GM23248 (cell line): ENCODE measurements at places on chromosomes 12 and 14.

DNA sequence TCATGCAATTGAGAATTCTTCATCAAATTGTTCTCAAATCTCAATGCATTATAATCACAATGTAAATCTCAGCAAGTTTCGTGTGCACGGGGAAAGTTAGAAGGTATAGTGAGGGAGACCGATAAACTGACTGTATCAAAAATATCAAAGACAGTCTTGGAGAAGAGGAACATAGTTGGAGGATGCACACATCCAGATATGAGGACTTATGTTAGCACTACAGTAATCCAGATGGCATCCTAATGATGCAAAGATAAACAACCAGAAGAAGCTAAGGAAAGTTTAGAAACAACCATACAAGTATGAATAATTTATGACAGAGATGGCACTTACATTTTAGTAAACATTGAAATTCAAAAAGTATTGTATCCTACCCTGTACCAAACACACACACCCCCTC, 760.1 kb downstream of the RPS29 start:
- DNase-seq, result no peak

GRCh38 chr14:54207075-54207474, 189.7 kb upstream of the CDKN3 start:
- peak; percentile 59 for DNase-seq

DNA sequence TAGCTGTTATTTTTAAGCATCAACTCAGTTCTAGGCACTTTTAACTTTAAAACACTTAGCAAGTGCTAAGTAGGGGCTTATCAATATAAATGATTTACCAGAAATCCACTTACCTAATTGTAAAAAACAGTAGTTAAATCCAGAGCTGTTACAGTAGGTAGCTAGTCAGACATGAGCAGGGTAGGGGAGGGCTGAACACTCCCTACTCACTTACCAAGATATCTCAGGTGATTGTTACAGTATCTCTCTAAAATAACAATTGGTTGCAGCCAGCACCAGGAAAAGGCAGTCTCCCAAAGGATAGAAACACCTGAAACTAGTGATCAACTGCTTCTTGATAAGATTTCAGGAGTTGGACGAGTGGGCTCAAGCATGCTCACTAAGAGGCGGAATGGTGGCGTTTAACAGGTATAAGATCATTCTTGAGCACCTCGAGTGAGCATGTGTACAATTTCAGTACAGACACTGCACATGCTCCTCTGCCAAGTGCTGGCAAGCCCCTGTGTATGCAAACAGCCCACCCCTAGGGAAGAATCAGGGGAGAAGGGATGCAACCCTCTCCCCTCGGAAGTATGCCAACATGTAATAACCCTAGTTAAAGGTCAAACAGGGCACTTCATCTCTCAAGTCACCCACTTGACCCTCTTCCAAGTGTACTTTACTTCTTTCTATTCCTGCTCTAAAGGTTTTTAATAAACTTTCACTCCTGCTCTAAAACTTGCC, 1113.6 kb upstream of the SEL1L start:
- DNase-seq, result no peak

GRCh38 chr12:27790179-27790578, 10.1 kb upstream of the MANSC4 start:
- no peak for DNase-seq

DNA sequence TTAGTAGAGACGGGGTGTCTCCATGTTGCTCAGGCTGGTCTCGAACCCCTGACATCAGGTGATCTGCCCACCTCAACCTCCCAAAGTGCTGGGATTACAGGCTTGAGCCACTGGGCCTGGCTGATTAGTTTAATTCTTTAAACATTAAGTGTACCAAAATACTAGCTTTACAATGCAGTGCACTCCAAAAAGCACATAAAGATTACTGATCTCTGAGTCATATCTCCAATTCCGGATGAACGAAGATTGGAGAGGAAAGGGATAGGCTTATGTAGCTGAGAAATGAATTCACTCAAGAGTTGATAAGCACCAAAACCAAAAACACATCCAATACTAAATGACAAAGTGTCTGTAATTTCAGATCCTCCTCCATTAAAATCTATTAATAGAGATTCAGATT, 15.1 kb downstream of the NAV3 start:
- peak; percentile 53 for DNase-seq

GRCh38 chr14:24379907-24380730, 12.1 kb downstream of the NFATC4 start:
- DNase-seq, result no peak

DNA sequence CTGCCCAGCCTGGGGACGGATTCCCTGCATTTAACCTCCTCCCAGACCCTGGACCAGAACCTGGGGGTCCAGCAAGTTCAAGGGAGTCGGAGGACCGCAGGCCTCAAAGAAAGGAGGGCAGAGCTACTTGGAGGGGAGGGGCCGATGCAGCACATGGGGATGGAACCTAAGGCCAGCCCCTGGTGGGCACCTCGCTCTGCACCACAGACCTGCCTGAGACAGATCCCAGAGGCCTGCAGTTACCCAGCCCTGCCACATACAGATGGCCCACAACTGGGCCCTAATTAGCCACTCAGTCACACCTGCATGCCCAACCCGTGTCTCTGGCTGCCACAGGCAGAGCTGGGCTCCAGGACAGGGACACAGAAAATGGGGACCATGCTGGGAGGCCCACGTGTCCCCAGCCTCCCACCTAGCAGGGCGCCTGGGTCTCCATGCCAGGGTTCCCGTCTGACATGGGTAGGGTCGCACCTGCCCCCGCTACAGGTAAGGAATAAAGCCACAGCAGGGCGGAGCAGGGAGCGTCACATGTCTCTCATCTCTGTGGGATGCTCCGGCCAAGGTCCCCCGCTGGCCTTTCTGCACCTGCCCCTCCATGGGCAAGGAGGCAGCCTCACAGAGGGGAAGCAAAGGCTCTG, 16.7 kb downstream of the AKT1 start:
- no peak for DNase-seq

- no peak for DNase-seq
These were observed 251.4 kb downstream of the MSRB3 start for GRCh38 chr12:65529771-65530435.

DNA sequence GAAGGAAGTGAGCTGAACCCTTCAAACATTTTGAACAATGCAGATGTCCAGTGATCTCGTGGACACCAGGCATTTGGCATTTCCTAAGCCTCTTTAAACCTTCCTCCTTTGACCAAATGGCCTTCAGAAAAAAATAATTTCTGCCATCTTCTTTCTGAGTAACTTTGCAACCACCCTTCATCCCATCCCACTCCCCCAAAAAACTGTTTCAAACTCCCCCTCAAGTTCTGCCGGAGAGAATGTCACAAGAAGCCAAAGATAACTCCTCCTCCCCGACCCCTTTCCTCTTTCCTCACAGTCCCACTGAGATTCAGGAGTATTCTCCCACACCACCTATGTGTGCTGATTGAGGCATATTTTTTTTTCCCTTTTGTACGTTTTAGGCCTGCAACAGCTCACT, 1.7 kb downstream of the KSR2 start:
- no peak for DNase-seq

GRCh38 chr12:3998968-3999792, 126.0 kb upstream of the PARP11 start:
- DNase-seq, result no peak

DNA sequence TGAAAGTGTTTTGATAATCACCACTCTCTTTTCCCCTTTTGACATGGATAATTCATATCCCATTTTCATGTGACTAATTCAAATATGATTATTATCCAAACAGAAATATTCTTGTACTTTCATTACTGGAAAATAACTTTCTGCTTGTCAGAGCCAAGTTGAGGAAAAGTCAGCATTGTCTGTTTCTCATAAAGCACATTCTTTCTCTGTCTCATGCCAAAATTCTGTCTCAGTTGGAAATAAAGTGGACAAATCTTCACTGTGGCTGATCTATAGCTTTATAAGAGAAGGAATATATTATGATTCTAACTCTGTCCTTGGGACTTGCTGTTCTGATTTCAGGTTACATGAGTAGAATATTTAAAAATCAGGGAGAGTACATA, 22.7 kb upstream of the PRICKLE1 start:
- peak; percentile 24 for DNase-seq

DNA sequence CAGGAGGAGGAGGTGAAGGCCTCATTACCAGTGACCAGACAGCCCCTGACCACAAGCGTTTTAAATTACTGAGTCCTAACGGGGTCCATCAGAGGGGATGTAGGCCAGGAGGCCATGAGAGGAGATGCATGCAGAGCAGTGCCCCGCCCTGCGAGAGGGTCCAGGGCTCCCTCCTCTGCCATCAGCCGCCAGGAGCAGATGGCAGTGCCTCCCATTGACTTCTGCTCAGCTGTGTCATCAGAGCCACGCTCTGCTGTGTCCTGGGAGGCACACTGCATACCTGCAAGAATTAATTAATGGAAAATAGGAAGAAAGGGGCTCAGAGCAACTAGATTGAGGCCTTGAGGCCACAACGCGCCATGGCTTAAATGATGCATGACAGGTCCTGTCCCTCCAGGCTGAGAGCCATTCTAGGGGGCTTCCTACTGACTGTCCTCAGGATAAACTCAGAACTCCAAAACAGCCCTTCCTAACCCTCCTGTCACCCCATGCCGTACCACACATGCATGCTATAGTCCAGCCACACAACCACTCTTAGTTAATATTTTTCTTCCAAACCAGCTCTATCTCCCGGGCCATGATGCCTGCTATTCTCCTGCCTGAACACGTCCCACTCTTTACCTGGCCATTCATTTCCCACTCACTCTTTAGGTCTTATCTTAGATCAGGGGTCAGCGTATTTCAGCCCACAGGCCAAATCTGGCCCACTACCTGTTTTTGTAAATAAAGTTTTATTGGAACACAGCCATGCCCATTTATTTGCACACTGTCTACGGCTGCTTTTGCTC, 235.8 kb downstream of the KSR2 start:
- no peak for DNase-seq

GRCh38 chr14:92500491-92500941, 13.1 kb upstream of the RIN3 start:
- no peak for DNase-seq

- no peak for DNase-seq
These were observed 12.4 kb downstream of the LMO3 start for GRCh38 chr12:16593546-16593945.

DNA sequence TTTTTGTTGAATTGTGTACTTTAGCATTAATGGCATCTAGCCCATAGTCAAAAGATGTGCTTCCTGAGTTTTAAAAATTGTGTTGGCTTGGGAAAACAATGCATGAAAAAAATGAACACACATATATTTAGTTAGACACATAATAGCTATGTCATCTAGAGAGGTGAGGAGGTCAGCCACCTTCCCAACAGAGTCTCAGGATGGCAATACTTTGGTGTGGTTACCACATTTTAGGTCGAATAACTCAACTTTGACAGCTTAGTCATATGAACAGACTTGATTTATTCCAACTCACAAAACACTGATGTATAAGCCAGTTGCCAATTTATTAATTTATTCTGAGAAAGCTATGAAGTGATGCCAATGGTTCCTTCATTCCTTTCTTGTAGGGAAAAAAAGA, 114.0 kb downstream of the ETNK1 start:
- DNase-seq, result no peak

GRCh38 chr12:1262011-1262410, 271.0 kb downstream of the ERC1 start:
- DNase-seq, result no peak

DNA sequence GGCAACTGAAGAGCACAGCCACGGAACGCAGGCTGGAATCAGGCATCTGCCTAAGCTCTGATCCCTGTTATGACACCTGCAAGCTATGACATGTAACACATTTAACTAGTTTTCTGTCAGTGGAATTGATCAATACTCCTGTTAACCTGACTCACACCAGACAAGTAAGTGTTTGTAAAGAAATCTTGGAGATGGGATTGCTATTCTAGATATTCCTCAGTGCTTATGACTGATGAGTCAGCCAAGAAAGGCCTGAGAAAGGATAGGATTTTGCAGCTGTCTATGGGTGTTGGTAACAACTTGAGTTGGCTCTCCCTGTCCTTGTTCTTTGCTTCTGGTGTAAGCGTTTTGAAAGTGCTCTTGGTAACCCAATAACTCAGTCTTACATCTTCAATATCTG, 110.5 kb downstream of the GPR135 start:
- peak; percentile 75 for DNase-seq

DNA sequence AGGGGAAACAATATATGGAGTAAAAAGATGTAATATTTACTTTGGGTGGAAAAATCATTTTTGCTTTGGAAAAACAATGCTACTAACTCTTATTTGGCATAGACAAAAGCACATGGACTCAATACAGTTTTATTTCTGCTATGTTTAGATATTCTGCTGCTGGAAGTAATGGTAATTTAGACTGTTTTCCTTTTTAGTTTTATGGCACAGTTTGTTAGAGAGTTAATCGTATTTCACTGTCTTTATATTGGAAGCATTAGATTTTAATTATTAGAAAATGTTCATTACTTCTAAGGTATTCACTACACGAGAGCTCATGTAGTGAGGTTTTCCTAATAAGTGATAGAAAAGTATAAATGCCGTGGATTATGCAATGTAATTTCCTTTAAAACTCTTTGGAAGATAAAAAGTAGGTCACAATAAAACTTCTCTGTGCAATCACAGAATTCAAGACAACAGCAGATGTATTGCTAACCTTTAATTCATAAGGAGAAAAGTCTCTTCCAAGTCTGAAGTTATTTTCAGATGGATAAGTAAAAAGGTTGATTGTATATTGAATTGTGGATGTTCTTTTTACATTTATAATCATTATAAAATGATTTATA, 851.8 kb downstream of the TMTC2 start:
- DNase-seq, result no peak

DNA sequence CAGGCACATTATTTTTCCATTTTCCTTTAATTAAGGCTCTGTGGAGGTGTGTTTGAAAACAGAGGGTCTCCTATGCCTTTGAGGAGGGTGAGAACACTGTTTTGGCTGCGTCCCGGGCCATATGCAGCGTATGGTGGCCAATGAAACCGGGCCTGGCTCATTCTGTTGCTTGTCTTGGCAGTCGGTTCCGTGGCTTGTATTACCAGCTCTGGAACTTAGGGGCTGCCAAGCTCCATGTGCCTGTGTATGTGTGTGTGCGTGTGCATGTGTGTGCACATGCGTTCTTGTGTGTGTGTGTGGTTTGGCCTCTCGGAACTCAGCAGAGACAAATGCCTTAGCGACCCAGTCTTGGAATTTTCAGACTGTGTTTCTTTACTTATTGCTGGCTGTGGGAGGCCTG, 2.7 kb downstream of the JDP2 start:
- DNase-seq, result peak; percentile 75

- no peak for DNase-seq
These were observed 187.9 kb downstream of the PIWIL1 start for GRCh38 chr12:130525384-130526172.

DNA sequence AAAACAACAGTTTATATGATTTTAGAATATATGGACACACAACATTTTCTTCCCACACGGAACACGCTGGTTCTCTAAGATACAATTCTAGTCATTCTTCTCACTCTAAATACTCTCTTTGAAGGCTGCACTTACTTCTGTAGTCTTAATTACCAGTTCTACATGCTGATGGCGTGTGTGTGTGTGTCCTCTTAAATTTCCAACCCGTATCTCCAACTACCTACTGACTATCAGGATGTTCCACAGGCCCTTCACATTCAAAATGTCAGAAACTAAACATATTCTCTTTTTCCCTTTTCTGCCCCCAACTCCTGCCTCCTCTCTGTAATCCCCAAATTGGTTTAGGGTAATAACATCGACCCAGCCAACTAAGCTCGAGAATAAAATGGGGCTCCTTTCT, 75.2 kb downstream of the DUSP16 start:
- DNase-seq, result no peak
